ENCODE measurements at places on chromosomes 6 and 20.

DNA sequence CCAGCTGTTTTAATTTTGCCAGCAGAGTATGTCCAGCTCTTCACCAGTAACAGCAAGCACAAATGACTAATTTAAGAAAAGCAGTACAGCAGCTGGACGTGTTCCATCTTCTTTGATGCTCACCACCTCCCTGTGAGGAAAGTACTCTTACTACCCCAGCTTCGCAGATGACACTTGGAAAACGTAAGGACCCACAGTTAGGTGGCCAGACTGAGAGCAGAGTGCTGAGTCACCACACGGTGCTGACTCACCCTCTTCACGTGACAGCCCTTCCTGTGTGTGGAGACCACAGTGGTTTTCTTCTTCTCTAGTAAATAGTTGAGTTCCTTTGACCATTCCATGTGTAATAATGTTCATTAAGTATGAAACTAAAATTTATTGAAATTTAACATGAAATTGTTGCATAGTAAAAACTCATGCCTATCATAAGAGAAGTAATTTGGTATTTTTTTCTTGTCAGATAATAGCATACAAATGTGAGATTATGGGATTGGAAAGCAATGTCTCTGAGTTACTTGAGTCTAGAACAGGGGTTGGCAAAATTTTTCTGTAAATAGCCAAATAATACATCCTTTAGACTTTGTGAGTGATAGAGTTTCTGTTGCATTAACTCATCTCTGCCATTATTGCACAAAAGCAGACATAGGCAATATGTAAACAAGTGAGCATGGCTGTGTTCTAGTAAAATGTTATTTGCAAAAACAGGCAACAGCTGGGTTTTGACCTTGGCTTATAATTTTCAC, 76.6 kb downstream of the SLX4IP start:
- DNase-seq: peak; percentile 94

DNA sequence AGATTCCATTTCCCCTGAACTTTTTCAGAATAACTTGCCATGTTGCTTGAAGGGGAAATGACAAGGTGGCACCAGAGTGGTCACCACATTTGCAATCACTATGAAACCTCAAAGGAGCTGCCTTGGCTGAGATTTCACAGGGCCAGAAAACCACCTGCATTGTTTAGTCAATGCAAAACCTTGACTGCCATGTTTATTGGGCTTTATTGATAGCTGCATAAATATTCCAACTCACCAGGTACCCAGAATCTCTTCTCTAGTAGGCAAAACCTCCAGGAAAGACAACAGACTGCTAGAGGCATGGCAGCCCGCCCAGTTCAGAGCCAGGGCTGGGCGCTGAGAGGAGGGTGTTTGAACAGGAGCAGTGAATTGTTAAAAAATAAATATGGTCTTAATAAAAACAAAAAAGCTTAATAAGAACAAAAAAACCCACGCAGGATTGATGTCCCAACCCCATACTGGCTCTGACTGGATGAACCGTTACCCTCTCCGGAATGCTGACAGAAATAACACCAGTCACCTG, 375.6 kb downstream of the ZFAND3 start:
- no peak for DNase-seq

DNA sequence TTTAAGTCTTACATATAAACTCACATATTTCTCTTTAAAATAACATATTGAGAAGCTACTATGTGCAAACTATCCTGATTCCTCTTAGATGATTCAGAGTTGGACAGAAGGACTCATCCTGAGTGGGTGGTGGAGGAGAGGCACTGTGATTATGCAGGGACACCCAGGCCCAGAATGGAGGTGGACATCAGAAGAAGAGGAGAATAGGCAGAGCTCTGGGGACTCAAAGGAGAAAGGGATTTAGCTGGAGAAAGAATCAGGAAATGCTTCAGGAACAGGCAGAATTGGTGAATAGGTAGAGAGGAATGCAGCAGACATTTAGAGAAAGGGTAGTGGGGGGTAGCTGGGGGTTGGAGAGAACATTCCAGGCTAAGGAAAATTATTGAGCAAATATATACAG, 17.4 kb downstream of the RCAN2 start:
- no peak for DNase-seq

DNA sequence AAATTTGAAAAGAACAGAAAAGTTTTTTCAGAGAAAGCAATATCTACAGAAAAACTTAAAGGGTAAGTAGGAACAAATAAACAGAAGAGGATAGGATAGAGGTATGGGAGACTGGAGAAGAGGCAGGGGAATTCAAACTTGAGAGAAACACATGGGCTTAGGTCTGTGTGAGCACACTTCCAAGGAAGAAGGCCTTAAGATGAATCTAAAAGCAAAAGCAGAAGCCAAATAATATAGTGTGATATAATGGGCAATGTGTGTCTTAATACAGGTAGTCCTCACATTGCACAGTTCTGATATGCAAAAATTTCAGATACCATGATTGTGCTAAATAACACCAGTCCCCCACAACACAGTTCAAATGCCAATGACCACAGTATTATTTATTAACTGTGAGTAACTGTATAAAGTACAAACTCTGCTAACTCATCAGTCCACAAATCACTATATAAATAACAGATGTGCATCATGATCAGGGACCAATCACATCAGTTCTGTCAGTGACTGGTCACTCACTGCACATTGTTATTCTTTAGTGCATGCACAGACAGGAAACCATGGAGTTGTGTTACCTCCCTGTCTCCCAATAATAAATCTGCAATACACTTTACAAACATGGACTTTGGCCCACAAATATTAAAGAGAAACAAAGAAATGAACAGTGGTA, 18.6 kb downstream of the SNX14 start:
- DNase-seq: no peak

GRCh38 chr6:112288475-112288874, 34.1 kb upstream of the LAMA4 start:
- DNase-seq: no peak
